ENCODE measurements at places on chromosomes 3 and 15.
A peak's percentile ranks its signal among the peaks of the same experiment; 100 is the strongest.

DNA sequence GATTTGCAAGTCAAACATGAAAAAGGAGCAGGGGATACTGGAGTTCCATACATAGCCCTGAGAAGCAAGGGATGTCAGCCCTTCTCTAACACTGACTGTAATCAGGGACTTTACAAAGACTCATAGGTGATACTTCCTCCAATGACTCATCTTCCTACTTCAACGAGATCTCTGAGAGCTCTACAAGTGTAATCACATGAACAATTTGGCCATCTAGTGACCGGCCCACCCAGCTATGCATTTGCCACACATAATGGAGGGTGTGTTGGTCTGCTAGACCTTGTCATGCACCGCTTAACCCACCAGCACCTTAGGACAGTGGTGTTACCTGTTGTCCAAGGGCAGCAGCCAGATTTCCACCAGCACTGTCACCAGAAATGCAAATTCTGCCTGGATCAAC lies 75.3 kb downstream of the NCEH1 start:
- no peak for DNase-seq

DNA sequence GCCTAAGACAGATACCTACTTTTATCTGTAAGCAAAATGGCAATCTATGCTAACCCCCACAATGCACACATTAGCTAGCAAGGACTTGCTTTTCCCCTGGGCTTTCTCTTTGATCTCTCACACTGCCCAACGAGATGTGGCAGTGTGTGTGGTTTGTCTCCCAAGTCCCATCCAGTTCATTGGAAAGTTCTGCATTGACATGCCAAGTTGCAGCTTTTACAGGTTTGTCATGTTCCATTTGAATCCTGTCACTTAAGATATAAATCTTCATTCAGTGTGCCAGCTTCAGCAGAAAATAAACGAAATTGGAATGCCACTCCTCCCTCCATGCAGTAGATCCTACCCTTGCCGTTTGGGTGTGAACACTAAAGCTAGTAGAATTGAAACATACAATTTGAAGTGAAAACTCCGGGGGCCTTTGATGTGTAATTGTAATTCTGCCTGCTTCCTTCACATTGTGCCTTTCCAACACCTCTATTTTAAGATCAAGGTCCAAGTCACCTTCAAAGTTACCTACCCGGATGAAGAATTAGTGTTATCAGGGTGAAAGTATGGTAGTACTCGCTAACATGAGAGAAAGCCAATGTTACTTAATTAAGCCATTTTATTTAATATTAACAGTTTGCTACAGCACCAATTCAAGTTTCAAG lies 130.9 kb upstream of the BHLHE40 start:
- DNase-seq, result no peak

- DNase-seq, result no peak
Observed at GRCh38 chr3:47711596-47711995, 70.1 kb downstream of the SMARCC1 start.

DNA sequence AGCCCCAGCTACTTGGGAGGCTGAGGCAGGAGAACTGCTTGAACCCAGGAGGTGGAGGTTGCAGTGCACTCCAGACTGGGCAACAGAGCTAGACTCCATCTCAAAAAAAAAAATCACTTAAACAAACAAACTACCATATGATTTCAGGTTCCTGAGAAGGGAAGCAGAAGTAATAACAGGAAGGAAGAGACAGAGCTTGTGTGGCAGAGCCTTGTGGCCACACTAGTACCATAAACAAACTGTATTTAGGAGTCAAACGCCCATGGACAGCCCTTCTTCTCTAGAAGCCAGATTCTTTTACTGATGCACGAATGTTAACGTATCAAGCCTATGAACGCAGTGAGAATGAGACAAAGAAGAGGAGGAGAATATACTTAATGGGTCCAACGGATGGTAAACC lies 12.0 kb downstream of the MTMR10 start:
- no peak for DNase-seq

- DNase-seq, result peak; percentile 45
Observed at GRCh38 chr3:187012609-187013051, 82.3 kb downstream of the ST6GAL1 start.

Measured in activated naive CD8-positive, alpha-beta T cell treated with anti-CD3 and anti-CD28 coated beads, Interleukin-2, amount 50 U/mL, for 24 hours (primary cell).